ENCODE measurements at places on chromosomes 6 and 20.

GRCh38 chr6:10382728-10383330, 32.0 kb downstream of the TFAP2A start:
- DNase-seq = no peak

GRCh38 chr20:62778601-62779416, 17.5 kb upstream of the MRGBP start:
- no peak for DNase-seq

- no peak for DNase-seq
Measured at GRCh38 chr6:90082847-90083246, 188.6 kb downstream of the GJA10 start.

GRCh38 chr6:159616456-159616855, 76.6 kb downstream of the SOD2 start:
- DNase-seq = no peak

DNA sequence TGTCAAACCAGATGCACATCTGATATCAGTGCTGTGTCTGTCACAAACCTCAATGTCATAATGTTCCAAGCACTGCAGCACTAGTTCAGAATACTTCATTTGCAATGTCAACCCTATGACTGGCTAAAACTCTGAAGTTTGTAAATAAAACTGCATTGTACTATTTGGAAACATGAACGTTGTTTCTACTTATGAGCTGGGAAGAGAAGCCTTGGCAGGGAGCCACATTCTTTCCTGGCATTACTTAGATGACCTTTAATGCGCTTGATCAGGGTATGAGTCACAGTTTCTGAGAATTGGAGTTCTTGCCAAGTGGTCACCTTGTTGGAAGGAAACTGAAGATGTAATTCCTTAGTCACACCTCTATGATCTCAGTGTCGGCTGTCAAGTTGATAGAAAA, 664.8 kb upstream of the MMS22L start:
- DNase-seq = peak; percentile 33

- no peak for DNase-seq
Measured at GRCh38 chr6:111743862-111744692, 129.2 kb downstream of the FYN start.
